ENCODE measurements at places on chromosomes 5 and 9. TPM values are rescaled to one million over a fixed set of nuclear protein-coding genes. Genes with fewer than 3 reads are reported as not detected.

GRCh38 chr9:83304686-83305085, 233.5 kb downstream of the FRMD3 start:
- peak; percentile 89 for DNase-seq

- peak; percentile 76 for DNase-seq
Measured at GRCh38 chr9:113876151-113876992, at the start of gene ZNF618. Gene ZNF618, plus strand, starts transcription at chr9:113876309. Its CDS starts 72 bp downstream, at chr9:113876381.

DNA sequence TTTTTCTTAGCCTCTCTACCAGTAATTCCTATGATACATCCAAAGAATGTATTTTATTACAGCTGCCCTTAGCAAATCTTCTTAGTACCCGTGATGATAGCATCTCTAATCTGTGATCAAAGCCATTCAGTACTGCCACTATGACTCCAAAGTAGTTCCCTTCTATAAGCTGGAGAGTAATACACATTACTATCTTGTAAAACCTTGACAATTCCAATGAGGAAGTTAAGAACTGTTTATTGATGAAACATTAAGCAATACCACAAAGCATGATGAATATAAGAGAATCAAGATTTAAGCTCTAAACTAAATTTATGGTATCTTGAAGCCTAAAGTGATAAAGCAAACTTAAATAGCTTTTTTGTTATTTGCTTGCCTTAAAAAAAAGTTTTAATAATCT, 86.1 kb downstream of the SMIM23 start:
- no peak for DNase-seq

- DNase-seq = peak; percentile 20
Measured at GRCh38 chr5:107578051-107578635, 92.6 kb downstream of the EFNA5 start.

- DNase-seq = no peak
Measured at GRCh38 chr9:75909776-75910175, 19.3 kb downstream of the PCSK5 start.

The CDKN2A gene
- total RNA-seq = 18.1 TPM

GRCh38 chr9:840343-840742, 1.2 kb upstream of the DMRT1 start:
- no peak for DNase-seq

GRCh38 chr5:33711094-33711679, 180.6 kb downstream of the ADAMTS12 start:
- DNase-seq = no peak

DNA sequence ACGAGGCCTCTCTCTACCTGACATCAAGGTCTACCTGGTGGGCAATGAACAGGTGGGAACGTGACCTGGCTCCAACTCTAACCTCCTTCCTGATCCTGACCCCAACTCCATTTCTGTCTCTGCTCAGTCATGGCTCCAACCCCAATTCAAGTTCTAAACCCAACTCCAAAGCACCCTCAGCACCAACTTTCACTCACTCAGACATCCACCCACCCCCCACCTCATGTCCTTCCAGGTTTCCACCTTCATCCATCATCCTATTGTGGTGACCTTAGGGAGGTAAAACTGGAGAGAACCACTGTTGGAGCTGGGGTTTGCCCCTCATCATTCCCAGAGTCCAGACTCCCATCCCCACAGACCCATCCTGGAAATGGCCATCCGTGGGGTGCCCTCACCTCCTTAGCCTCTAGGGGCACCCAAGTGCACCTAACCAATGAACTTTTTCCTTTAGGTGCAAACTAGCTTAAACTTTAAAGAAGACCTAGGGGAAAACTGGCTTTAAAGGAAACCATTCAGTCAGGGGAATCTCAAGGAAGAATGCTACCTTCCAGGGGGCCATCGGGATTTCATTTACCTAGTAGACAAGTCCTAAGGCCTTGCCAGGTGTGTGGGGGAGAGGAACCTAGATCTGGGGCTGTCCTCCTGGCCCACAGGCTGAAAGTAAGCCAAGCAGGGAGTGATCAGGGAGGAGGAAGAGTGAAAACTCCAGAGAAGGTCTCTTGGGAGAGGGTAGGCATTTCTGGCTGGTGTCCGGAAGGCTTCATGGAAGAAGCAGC, 11.3 kb downstream of the RGS14 start:
- peak; percentile 65 for DNase-seq

- no peak for DNase-seq
Measured at GRCh38 chr9:22389271-22389670, 57.4 kb upstream of the DMRTA1 start.

DNA sequence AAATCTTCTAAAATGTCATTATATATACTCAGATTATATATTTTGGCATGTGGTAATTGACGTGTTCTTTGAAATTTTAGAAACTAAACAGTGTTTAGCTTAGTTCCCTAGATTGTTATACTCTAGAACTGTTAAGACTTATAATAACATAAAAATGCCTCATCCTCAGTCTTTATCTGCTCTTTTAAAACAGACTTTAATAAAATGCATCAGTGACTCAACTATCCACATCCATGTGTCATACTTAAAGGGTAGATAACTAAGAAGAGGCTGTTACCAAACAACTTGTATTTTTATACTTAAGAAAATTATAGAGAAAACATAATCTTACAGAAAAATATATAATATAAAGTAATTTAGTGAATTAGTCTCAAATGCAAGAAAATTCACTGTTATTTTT, 15.2 kb downstream of the NFIL3 start:
- peak; percentile 74 for DNase-seq

DNA sequence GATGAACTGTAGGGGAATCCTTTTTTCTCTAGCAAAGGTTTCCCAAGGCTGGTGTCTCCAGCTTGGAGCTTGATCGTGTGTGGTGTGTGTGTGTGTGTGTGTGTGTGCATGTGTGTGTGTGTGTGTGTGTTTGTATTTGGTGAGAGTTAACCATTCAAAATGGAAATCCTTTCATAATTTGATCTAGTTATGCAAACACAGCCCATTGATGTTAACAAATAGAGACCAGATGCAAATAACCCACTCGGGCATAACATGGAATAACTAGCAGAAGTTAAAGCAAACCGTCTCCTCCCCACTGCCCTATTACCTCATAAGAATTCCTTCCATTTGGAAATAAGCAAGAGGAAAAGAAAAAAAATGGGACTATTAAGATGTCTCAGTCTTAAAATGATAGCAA, 24.9 kb upstream of the ZSWIM6 start:
- DNase-seq = no peak

The RASEF gene
- 0.11 TPM for total RNA-seq

- DNase-seq = no peak
Measured at GRCh38 chr9:32742296-32742695, 41.0 kb upstream of the TMEM215 start.

The C9orf43 gene
- total RNA-seq = 0.76 TPM

The GPRIN1 gene
- total RNA-seq = 4.3 TPM

The SLC27A6 gene
- total RNA-seq = 0.32 TPM

- DNase-seq = peak; percentile 51
Measured at GRCh38 chr5:148290271-148291195, 21.7 kb upstream of the SPINK7 start.

- DNase-seq = no peak
Measured at GRCh38 chr5:40827188-40827977, 7.6 kb downstream of the RPL37 start.

- DNase-seq = peak; percentile 73
Measured at GRCh38 chr9:136686794-136687711, at the start of gene AGPAT2. Gene AGPAT2, minus strand, starts transcription at chr9:136687457. Its CDS starts 100 bp downstream, at chr9:136687357.

DNA sequence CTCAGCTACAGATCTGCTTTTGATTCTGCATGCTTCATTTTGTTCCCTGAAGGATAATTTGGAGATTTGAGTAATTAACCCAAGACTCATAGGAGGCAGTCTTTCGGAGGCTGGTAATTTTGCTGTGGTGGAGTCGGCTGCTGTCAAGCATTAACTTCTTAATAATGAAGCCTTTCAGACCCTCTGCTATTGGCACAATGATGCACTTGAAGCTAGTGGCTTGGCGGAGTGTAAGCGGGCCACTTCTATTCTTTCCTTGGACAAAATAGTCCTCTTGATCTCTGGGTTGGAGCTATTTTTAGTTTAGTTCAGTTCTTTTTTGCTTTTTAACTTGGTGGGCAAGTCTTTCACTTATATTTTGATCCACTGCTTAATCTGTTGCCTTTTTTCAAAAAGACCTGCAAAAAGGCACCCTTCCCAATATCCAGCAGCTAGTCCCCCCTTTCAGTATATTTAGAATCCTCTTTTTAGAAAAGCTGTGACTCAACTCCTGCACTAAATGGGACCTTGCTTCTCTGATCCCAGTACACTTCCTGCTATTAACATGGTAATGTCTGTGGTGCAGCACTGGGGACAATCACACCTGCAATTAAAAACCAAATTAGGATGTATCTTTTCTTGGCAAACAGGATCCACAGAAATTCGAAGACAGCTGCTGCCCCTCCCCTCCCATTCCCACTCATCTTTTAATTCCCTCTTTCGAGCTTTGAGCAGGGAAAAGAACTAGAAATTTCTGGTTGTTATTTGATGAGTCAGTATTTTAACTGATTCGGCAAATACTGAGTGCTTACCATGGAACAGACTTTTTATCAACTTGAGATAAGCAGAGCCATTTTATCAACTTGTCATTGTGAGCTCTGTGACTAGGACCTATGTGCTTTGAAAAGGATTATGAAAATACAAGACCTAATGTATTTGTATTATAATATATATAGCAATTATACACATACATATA, 169.4 kb upstream of the ANKRD55 start:
- no peak for DNase-seq

DNA sequence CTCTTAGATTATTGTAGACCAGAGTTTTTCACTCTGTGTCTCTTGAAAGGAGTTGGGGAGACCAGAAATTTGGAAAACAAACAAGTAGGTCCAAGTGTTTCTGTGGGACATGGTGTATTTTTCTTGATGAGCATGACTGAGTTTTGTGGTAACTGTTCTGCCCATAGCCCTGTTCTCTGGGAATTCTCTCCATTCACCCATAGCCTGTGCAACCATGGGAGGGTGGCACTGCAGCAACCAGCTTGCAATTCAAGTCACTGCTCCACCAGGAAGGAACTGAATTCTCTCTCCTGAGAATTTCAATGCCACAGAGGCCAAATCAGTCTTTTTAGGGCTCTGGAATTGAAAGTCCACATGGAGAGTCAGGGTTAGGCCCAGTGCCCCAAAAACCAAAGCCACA, 475.3 kb upstream of the TRPC7 start:
- DNase-seq = no peak

- no peak for DNase-seq
Measured at GRCh38 chr5:169248996-169249395, 51.9 kb downstream of the SLIT3 start.

- peak; percentile 50 for DNase-seq
Measured at GRCh38 chr5:68071282-68071632, 144.3 kb upstream of the PIK3R1 start.

The PCDHA1 gene
- total RNA-seq = not detected
